ENCODE measurements at places on chromosomes 1 and 21.

- DNase-seq = no peak
Measured at GRCh38 chr21:33844104-33844889, 71.3 kb downstream of the ATP5PO start.

DNA sequence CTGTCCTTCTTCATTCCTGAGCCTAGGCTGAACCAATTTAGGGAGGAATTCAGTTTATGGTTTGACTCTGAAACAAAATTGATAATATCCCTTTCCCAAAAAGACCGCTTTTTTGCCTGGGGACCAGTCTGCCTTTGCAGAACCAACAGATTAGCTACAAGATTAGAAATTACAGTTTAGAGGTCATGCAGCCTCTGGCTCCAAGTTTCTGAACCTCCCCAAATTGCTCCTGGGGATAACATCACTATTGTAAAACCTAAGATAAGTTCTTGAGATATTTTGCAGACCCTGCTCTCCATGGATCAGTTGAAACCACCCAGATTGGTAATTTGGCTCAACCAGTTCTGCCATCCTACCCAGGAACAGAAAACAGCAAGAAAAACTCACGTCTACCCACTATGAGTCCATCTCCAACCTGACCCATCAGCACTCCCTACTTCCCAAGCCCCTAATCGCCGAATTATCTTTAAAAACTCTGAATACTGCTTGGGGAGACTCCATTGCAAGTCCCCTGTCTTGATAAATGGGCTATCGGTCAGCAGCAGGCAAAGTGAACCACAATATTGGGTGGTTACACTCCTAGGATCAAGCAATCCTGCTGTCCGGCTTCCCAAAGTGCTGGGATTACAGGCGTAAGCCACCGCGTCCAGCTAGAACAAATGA is 605 bp upstream of the RABGGTB start:
- DNase-seq = no peak

- DNase-seq = no peak
Measured at GRCh38 chr21:32794644-32795079, 23.1 kb upstream of the PAXBP1 start.

DNA sequence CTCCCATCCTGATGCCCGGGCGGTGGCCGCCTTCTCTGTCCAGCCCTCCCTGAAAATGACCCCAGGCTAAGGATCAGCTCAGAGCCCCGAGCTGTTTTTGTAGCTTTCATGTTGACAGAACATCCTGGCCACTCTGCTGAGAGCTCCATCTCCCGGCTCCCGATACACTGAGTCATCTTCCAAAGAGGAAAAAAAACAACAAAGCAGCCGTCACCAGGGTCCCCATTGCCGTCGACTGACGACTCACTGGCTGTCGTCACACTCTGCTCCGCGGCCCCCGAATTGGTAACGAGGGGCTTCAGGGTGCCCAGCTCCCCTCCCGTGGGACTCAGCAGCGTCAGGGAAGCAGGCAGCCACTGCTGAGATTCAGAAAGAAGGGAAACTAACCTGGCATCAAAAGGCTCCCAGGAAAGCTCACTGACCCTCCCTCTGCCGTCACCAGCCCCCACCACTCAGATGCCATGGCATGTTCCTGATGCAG is 67.2 kb downstream of the CD46 start:
- DNase-seq = no peak

DNA sequence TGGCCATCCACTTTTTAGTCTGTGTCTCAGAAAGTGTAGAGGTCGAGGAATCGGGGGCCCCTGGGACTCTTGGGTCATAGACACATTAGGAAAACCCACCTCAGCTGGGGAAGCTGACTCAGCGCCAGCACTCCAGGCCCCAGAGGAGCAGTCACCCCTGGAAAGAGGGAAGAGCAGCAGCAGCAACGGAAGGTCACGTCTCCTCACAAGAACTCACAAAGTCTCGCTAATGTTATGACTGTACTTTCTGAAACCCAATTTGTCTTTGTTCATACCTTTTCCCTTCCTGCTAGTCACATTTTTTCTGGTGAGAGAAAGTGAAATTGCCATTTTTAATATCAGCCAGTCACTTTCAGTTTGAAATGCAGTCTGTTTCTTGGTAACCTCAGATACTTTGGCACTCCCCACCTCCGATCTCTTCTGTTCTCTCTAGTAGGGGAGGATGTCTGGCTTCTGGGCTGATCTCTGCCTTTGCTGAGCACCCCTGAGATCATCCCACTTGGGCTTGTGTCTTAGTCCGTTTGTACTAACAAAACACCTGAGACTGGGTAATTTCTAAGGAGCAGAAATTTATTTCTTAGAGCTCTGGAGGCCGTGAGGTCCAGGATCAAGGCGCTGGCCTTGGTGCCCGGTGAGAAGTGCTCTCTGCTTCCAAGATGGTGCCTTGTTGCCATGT is 6.0 kb upstream of the NLRP3 start:
- DNase-seq = no peak

DNA sequence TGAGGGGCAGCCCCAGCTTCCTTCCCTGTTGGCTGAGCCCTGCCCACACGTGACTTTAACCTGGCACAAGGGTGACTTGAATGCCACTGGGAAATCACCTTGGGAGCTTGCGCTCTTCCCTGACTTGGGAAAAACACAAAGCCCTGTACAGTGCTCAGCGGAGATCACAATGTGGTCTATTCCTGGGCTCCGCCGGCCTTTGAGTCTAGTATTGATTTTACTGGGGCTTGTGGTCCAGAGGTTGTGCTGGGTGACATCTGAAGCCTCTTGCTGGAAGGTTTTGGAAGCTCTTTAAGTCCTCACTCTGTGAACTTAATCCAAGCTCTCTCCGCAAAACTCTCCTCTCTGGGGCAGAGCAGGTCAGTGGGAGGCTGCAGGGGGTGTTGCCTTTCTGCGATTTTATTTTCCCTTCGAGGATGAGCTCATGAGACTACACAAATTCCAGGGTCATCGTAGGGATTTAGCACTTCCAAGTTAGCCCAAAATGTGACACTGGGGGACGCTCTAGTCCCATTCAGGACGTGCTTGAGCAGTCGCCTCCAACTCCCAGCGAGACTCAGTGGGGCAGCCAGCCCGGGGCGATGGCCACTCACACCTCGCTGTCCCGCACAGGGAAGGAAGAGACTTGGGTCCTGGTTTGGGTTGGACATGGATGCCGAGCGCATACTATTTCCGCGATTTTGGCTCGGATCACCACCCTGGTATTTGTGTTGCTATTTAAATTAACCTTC is 291.9 kb upstream of the AJAP1 start:
- no peak for DNase-seq

All from hippocampal formation (tissue), 2 donors.